ENCODE measurements at places on chromosomes 5 and 9.

- no peak for DNase-seq
These were observed 38.2 kb upstream of the PTGS1 start for GRCh38 chr9:122332644-122333043.

- no peak for DNase-seq
These were observed 145.3 kb downstream of the CDH9 start for GRCh38 chr5:26893078-26893477.

- no peak for DNase-seq
These were observed 31.5 kb upstream of the DENND4C start for GRCh38 chr9:19199012-19199411.

GRCh38 chr9:111427186-111427585 lies 57.0 kb downstream of the ECPAS start:
- peak; percentile 5 for DNase-seq

DNA sequence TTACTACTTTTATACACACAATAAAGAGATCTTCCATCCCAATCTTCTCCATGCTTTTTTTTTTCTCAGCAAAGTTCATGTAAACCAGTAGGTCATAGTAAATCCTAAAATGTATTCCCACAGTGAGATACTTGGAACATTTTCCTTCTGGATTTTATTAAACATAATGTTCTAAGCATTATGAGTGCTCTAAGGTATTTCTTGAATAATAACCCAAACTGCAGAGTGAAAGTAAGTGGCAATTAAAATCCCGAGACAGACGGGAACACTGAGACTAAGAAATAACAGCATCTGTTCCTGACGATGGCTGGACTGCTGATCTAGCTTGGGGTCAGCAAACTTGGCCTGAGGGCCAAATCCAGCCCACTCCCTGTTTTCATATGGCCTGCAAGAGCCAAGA lies 359.8 kb downstream of the ARL15 start:
- DNase-seq = no peak

- DNase-seq = no peak
These were observed 1.9 kb upstream of the NDUFB6 start for GRCh38 chr9:32574858-32575257.

GRCh38 chr9:20041697-20042081 lies 252.9 kb upstream of the SLC24A2 start:
- DNase-seq = no peak

DNA sequence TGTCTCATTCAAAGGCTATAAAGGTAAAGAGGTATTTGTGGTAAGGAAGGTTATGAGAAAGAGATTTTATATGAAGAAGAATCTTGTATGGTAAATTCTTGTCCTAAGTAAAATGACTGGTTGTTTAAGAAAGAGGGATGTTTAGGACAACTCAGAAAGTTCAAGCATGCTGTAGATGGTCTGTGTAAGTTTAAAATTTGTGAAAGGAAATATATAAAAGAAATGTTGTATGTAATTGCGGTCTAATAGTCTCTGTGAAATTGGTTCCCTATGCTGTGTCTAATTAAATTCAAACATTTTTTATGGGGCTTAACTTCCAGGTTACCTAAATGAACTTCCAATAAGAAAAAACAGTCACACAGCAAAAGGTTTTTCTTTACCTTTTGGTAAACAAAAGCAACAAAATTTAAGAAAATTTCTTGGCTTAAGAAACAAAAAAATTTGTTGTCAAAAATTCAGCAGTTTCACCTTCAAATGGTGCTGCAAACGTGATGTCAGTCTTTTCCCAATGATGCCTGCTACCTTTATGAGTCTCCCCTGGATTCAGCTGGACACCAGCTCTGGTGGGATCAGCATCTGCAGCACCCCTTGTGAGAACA lies 83.0 kb upstream of the FCN1 start:
- DNase-seq = peak; percentile 7

DNA sequence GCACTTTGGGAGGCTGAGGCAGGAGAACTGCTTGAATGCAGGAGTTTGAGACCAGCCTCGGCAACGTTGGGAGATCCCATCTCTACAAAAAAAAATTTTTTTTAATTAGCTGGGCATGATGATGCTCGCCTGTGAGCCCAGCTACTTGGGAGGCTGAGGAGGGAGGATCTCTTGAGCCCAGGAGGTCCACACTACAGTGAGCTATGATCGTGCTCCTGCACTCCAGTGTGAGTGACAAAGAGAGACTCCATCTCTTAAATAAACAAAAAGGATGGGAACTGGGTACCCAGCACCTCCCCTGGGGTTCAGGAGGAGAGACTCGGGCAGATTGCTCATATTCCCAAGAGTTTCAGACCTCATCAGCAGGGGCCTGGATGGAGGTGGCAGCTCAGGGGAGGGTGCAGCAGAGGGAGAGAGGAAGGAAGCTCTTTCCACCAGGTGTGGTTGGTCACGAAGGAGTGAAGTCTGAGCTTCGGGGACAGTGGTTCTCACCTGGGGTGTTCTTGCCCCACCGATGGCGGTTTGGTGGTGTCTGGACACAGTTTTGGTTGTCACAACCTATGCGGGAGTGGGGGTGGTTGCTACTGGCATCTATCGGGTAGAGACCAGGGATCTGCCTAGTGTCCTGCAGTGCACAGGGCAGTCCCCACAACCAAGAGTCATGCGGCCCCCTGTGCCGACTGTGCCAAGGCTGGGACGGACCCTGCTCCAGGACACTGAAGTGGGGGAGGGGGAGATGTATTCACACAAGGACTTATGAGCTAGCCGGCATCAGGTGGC lies 72.7 kb downstream of the ANKRD33B start:
- no peak for DNase-seq

DNA sequence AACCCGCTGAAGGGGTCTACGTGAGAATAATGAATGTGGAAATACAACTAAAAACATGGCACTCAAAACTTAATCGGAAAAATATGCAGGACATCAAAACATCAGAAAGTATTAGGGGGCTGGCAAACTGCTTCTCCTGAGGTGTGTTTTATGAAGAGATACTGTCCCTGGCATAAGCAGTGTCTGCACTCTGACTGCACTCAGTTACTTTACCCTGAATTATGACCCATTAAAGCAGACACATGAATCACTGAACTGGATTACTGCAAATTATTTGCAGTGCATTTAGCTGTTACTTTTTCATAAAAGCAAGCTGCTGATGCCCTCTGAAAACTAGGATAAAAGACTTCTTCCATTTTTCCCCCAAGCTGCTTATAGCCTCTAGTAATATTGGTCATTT lies 164.9 kb downstream of the AP3B1 start:
- DNase-seq = no peak

DNA sequence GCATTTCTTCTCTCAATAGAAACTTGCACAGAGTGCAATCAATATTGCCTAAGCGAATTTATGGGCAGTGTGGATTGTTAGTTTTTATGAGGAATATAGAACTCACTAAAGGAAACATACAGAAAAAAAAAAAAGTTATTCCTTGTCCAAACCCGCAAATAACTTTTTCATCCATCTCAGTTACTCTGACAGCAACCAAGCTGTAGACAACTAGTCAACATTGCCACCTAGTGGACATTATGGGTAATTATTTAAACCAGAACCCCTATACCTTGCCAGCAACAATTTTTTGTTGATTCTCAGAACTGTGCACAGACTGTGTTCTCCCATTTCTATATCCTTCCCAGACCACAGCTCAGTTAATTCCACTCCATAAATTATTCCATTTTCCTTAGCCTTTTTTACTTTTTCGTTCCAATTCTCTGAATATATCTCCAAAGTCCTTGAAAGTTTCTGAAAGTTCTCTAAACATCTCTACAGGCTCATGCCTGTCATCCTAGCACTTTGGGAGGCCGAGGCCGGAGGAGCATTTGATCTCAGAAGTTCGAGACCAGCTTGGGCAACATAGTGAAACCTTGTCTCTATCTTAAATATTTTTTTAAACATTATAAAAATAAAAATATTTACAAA lies 2.6 kb upstream of the AFAP1L1 start:
- DNase-seq = no peak

GRCh38 chr5:153400931-153401330 lies 89.5 kb upstream of the GRIA1 start:
- peak; percentile 45 for DNase-seq

GRCh38 chr9:38668791-38669466 lies 48.5 kb upstream of the ANKRD18A start:
- no peak for DNase-seq
